ENCODE measurements at places on chromosomes 1 and 21.

- DNase-seq: no peak
Measured at GRCh38 chr1:182195733-182196132, 134.2 kb upstream of the ZNF648 start.

- DNase-seq: no peak
Measured at GRCh38 chr1:162367073-162367472, 9.6 kb downstream of the SPATA46 start.

- DNase-seq: no peak
Measured at GRCh38 chr1:194076646-194077045, 890.2 kb upstream of the B3GALT2 start.

DNA sequence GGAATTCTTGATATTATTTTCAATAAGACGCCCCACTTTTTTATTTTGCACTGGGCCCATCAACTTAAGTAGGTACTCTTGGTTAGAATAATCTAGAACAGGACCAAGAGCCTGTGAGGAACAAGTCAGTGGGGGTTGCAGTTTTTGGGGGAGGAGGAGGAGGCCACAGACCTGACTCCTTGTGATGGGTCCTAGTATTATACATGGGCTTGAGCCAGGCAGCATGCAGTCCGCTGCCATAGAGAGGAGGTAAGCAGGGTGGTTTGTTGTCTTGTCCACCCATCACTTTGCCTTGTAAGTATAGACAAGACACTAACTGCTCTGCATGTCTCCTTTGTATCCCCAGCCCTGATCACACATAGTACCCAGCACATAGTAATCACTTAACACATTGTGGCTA lies 24.5 kb downstream of the ROR1 start:
- no peak for DNase-seq

GRCh38 chr1:32220746-32221580 lies 1.2 kb downstream of the TMEM234 start:
- no peak for DNase-seq

DNA sequence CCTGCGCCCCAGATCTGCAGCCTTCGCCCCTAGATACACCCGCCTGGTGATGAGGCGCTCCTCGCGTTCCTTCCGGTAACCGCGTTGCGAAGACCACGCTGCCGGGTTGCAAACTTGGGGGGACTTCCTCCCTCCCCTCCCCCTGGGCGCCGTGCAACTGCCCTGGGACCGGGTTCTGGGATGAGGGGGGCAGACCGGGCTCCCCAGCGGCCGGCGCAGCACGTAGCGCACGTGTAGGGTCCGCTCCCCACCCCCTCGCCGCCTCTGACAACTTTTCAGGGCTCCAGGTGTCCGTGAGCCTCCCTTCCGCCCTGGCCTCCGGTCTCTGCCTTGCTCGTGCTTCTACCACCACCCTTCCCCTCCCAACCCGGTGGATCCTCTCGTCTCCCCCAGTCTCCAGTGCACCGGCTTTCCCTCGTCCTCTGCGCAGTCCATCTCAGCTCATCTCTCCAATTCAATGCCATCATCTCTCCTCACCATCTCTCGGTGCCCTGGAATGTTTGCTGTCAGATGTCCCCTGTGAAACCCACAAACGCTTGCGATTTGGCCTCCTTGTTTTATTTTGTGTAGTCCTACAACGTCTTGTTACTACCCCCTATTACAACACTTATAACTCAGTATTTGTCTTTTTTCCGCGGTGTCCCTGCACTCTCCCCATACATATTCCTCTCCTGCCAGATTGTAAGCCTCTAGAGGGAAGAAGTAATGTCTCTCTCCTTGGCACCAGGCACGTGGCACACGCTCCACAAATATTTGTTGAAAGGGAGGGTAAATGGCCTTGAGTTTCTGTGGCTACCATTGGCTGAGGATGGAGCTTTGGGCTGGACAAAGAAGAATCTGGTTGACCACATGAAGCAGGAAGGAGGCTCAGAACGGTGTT lies 782 bp downstream of the PCAT6 start:
- DNase-seq: no peak

- DNase-seq: no peak
Measured at GRCh38 chr1:60059468-60059867, 14.1 kb downstream of the C1orf87 start.

DNA sequence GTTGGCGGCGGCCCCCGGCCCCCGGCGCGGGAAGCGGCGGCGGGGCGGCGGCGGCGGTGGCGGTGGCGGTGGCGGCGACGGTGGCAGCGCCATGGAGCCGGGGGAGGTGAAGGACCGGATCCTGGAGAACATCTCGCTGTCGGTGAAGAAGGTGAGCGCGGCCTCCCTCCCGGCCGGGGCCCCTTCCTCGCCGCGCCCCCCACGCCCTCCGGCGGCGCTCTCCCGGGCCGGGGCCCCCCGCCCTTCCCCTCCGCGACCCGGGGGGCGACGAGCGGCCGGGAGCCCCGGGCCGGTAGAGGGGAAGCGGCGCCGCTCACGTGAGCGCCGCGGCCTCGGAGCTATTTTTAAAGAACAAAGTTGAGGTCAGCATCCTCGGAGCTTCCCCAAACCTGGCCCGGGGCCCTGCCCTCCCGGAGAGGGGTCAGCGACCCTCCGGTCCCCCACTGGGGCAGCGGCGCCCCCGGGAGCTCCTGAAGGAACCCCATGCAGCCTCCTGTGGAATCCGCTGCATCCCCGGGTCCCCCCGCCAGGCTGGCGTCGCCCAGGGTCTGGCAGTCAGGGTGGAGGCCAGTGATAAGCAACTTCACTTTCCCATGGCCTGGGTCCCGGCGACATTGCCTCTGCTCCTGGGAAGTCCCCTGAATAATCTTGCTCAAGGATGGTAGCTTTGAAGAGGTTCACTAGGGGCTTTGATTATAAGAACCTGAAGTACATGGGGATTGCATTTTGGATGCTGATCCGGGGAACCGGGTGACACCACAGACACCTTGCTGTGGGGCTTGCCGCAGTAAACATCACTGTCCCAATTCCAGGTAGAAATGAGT lies 560 bp downstream of the PLEKHM2 start:
- DNase-seq: no peak

- DNase-seq: no peak
Measured at GRCh38 chr1:204261746-204262505, 48.1 kb upstream of the GOLT1A start.

DNA sequence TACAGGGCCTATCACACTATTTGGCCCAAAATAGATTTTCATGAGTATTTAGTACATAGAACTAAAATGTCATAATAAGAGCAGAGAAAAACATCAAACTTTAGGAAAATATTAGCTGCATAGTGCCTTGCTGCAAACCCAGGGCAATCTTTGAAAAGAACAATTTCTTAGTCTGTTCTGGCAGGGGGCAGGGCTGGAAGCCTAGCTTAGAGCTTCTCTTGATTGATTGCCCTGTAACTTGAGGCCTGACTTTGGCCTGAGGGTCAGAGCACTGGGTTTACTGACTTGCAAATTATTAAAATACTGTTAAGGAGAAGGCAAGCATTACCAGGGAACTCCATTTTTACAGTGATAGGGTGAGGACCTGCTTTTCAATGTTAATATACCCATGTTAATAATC lies 115.8 kb upstream of the SPAG17 start:
- DNase-seq: no peak

GRCh38 chr1:235067396-235068157 lies 61.1 kb downstream of the TOMM20 start:
- DNase-seq: no peak

- no peak for DNase-seq
Measured at GRCh38 chr1:119329541-119330461, 38.8 kb upstream of the HAO2 start.

- DNase-seq: peak; percentile 7
Measured at GRCh38 chr1:103514920-103515503, 10.5 kb upstream of the RNPC3 start.

DNA sequence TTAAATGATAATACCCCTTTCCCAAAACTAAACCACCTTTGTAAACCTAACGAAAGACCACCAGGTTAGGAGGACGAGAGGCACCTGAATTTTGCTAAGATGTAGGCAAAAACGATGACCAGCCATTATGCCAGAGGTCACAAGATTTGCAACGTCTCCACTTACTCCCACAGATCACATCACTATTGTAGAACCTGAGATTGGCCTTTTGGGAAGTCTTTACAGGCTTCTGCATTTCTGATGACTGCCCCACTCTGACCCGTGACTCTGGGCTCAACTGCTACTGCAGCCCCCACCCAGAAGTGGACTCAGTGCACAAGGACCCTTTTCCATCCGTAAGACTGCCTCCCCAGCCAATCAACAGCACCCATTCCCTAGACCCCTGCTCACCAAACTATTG lies 36.4 kb upstream of the COL6A2 start:
- no peak for DNase-seq

GRCh38 chr21:35507181-35507759 lies 458.2 kb upstream of the RUNX1 start:
- no peak for DNase-seq

DNA sequence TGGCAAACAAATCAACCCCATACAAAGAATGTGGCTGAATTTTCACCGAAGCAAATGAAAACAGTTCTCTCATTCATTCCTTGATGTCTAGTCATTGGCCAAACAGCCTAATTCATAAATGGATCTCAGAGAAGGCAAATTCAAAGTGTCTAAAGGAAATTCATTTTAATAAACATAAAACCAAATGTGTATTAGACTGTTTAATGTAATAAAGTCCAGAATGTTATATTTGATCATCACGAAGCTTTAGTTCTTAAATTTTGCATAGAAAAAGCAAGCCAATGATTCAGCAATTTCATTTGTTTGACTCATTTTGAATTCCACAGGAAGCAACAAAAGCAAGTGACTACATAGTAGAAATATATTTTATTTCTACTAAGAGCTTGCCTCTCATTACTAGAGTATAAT lies 379.2 kb upstream of the ADAMTS5 start:
- DNase-seq: no peak

GRCh38 chr1:30991862-30992606 lies 73.5 kb downstream of the PUM1 start:
- no peak for DNase-seq

DNA sequence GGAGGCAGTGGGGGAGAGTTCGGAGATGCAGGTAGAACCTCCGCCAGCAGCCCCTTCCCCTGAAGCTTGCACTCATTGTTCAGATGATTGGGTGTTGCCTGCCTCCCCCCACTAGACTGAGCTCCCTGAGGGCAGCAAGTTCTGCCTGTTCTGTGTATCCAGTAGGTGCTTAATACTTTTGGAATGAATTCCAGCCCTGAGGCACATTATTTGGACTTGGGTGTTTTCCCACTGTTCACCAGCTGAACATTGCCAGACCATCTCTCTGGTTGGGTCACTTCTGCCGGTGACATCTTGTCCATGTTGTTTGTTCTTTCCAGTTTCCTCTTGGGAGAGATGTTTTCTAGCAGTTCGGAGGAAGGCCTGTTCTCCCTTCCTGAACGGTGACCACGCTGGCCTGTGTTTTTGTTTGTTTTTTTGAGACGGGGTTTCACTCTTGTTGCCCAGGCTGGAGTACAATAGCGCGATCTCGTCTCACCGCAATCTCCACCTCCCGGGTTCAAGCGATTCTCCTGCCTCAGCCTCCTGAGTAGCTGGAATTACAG lies 48.7 kb downstream of the SPSB1 start:
- DNase-seq: no peak

GRCh38 chr1:165641231-165641987 lies 10.4 kb downstream of the MGST3 start:
- no peak for DNase-seq

GRCh38 chr21:18334066-18334465 lies 69.5 kb downstream of the TMPRSS15 start:
- no peak for DNase-seq

DNA sequence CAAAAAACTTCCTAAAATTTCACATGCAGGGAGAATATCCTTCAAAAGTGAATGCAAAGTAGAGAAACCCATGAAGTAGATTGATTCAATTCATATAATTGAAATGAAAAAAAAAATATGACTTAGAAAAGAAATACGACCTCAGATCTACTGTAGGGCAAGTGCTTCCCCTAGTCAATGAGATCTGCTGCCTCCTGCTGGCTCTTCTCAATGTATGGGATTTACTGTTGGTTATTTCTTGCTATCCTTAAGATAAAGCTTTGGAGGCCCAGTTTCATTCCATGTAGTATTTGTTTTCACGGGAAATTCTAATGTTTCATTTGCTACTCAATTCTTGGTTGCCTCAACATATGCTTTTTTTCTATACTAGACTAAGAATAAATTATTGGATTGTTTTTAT lies 46.2 kb downstream of the ZNF648 start:
- DNase-seq: no peak

- no peak for DNase-seq
Measured at GRCh38 chr1:227317523-227318015, 723 bp downstream of the CDC42BPA start.

DNA sequence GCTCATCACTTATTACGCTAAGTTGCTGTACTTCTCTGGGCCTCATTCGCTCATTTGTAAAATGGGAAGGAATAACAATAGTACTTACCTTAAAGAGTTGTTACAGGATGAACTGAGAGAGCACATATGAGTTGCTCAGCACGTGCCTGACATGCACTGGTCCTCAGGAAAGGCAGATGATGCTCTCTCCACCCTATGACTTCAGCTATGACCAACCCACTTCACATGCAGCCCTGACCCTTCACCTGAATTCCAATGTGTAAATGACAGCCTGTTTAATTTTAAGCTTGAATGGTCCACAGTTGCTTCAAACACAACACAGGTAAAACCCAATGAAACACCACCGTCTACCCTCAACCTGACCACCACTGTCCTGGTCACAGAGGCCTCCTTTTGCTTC lies 32.9 kb downstream of the GADD45A start:
- DNase-seq: no peak

DNA sequence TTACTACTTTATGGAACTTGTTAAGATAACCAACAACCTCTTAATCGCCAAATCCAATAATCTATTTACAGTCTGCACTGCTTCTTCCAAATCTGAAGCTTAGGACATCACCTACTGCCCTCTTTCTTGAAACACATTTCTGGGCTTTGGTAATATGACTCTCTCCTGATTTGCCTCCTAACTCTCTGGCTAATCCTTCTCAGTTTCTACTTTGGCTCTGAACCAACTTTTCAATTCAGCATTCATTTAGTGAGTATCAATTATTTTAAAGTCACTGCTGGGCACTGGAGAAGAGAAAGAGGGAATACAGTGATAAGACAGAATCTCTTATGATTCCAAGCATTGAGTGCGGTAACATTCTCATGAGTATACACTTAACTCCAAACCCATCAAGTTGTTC lies 275.0 kb downstream of the AKT3 start:
- no peak for DNase-seq

DNA sequence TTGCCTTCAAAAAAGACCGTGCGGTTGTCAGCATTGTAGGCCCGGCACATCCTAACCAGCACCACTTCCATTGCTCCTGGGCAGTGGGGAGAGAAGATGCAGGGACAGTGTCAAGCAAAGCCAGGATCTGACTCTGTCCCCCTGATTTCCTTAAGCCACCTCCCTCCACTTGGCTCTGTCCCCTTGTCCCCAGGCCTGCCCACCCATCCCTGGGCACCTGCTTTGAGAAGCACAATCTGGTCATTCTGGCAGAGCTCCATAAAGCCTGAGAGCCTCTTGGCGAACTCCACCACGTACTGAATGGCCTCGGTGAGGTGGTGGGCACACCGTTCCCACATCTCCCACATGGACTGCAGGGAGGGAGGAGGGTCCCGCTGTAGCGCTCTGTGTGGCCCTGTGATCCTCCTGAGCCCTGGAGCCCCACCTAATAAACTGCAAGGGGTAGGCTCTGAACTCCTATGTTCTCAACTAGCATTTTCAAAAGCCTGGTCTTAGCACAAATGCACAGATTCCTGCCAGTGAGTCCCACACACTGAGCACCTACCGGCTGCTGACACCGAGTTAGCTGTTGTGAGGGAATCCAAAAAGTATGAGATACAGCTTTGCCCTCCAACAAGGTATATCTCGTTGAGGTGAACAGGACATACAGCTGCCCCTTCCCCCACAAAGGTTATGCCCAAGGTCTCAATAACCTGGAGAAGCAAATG lies 8.2 kb upstream of the LINGO4 start:
- no peak for DNase-seq

GRCh38 chr1:154495496-154496273 lies 6.3 kb upstream of the TDRD10 start:
- no peak for DNase-seq
